Muscle of arm (tissue), 14 donors: ENCODE measurements at places on chromosomes 3 and 15.

DNA sequence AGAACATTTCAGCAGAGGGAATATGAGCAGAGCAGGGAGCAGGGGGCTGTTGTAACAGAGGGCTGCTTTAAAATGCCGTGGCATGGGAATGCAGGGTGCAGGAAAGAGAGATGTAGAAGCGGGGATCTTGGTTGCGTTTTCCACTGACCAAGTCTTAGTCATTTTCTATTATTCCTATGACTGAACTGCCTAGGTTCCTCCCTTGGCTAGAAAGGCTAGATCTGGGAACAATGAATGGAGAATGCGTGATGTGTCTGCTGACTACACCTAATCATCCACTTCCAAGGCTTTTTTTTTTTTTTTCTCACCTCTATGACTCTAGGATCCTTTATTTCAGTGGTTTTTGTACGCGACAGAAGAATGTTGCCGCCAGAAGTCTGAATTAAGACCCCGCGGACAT lies 607.4 kb upstream of the TBL1XR1 start:
- DNase-seq = no peak

- no peak for DNase-seq
These were observed 751.6 kb downstream of the SI start for GRCh38 chr3:164326714-164327113.

DNA sequence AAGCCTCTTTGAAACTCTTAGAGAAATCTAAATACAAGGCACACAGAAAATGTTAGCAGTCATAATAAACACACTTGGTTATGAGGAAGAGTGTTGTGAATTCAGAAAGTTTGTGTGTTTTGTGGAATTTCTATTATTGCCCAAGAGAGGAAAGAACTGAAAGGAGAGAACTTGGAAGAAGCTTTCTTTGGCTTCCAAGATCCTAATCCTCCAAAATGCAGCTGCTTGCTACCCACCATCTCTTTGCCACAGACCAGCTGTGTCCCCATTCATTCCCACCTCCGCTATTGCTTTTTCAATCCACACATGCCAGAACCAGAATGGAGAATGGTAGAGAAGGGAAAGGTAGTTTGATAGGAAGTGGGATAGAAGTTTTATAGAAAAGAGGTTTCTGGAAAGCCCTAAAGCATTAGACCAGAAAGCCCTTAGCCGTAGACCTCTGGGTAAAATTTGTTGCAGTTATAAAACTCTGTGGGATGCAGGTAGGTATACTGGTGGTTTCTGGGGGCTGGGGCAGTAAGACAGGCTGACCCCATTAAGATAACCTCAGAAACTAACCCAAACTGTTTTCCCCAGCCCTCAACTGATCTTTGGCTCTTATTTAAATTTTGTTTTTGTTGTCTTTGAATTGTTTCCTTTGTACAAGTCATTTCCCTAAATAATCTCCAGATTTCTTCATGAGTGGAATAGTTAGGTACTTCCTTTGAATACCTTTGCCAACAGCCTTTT lies 108.5 kb downstream of the FILIP1L start:
- DNase-seq = no peak

- no peak for DNase-seq
These were observed 258.3 kb downstream of the DIPK2A start for GRCh38 chr3:144229953-144230352.

DNA sequence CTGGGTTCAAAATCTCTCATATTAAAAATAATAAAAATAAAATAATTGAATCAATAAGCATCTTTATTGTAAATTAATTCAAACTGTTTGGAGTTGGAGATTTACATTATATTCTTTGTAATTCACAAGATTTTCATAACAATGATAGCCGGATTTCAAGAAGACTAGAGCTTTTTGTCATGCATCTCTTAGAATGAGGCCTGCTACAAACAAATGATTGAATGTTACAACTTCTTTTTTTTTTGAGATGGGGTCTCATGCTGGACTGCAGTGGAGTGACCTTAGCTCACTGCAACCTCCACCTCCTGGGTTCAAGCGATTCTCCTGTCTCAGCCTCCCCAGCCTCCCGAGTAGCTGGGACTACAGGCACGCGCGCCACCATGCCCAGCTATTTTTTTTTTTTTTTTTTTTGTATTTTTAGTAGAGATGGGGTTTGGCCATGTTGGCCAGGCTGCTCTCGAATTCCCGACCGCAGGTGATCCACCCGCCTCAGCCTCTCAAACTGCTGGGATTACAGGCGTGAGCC lies 3.5 kb downstream of the SLTM start:
- DNase-seq = no peak

- DNase-seq = no peak
These were observed 355.7 kb downstream of the SOX2 start for GRCh38 chr3:182067423-182067822.

DNA sequence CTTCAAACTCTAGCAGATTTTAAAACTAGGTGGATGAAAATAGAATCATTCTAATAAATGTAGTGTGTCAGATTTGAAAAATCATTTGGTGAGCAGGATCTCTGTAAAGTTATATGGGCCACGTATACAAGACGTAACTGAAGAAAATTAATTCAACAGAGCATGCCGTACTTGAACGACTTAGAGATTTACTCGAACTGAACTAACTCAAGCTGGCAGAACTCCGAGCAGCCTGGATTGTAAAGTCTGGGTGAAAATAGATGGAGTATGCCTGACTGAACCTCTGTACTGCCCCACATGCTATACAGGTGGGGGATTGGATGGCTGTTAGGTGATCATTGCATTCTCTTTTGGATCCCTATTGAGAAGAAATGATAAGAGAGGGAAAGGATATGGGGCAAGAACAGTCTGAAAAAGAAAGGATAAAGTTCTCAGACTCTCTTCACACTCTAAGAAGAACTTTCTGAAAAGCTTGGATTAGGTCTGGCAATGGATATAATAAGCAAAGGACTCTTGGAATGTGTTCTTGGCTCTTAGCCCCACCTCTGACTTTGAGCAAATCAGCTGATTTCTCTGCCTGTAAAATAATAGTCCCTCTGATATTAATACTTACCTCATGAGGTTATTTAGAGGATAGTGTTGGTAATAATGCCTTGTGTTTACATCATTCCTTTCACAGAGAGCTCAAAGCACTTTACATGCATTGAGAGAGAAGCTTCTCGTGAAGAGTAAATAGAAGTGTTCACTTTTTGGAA lies 147.5 kb downstream of the FILIP1L start:
- DNase-seq = peak; percentile 84

- peak; percentile 88 for DNase-seq
These were observed 2.8 kb downstream of the C15orf39 start for GRCh38 chr15:75204340-75205063.

DNA sequence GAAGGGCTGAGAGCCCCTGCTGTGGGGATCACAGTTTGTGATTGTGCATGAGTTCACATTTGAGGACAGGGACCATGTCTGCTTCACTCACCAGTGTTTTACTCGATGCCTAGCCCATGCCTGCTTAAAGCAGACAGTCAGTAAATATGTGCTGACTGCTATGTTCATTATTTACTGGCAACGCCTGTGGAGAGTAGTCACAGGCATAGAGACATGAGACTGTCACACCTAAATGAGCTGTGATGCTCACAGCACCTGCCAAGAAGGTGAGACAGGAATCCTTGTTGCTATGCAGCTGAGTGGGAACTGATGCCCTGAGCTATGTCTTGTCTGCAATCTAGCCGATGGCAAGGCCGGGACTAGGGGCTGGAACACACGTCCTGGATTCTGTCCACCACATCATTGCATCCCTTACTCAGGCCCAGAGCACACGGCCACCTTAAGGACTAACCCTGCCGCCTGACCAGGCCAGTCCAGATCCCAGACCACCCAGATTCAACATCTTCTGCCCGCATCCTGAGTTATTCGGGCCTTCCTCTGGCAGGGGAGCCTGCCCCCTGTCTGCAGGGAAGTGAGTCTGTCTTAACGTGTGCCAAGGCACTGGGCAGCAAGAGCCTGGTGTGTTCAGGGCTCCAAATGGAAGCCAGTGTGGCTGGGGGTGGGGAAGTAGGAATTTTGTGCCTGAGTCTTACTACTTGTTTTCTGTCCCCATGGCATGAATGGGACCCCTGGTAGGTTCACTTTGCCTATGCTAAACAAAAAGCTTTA lies 44.8 kb downstream of the FGD5 start:
- DNase-seq = no peak

GRCh38 chr3:21356402-21356801 lies 394.6 kb downstream of the ZNF385D start:
- no peak for DNase-seq

- DNase-seq = no peak
These were observed 1.8 kb downstream of the MAP1A start for GRCh38 chr15:43519196-43519595.

- no peak for DNase-seq
These were observed 8.8 kb downstream of the NUSAP1 start for GRCh38 chr15:41341519-41341918.

- no peak for DNase-seq
These were observed 22.7 kb upstream of the IREB2 start for GRCh38 chr15:78415284-78415683.

- DNase-seq = no peak
These were observed 34.7 kb downstream of the EPHB1 start for GRCh38 chr3:134829721-134830120.

DNA sequence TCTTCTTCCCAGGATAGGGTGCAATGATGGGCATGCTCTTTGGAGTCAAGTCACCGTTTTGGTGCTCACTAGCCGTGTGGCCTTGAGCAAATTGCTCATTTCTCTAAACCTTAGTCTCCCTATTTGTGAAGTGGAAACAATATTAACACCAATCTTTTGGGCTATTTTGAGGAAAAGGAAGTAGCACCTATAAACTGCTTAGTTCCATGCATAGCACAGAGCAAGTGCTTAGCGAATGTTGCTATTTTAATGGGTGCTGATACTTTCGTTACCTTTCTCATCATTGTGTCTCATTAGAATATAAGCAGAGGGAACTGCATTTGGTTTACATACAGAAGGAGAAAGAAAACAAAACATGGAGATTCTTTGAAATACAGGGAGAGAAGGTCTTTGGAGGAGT lies 66.1 kb downstream of the BOC start:
- no peak for DNase-seq

GRCh38 chr3:31291818-31292217 lies 240.9 kb upstream of the STT3B start:
- DNase-seq = no peak

DNA sequence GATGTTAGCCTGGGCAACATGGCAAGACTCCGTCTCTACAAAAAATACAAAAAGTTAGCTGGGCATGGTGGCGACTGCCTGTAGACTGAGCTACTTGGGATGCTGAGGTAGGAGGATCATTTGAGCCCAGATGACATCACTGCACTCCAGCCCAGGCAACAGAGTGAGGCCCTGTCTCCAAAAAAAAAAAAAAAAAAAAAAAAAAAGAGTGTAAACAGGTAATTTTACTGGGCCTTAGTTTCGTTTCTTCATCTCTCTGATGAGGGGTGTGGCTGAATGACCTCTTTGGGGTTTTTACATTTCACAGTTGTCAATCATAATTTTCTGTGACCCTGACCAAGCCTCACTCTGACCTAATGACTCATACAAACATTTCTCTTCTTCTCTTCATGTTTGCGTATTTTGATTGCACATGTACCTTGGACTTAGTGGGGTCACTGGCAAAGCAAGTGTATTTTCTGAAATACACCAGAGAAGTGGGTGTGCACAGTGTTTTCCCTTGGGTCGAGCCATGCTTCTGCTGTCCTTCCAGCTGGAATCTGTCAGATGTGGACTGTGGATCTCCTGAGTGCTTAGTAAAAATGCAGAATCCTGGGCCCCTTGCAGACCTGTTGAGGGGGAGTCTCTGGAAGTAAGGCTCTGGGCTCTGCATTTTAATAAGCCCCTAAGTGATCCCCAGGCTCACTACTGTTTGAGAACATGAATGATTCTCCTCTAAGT lies 140.5 kb downstream of the FNDC3B start:
- no peak for DNase-seq

GRCh38 chr3:72664184-72664975 lies 183.9 kb downstream of the SHQ1 start:
- no peak for DNase-seq

DNA sequence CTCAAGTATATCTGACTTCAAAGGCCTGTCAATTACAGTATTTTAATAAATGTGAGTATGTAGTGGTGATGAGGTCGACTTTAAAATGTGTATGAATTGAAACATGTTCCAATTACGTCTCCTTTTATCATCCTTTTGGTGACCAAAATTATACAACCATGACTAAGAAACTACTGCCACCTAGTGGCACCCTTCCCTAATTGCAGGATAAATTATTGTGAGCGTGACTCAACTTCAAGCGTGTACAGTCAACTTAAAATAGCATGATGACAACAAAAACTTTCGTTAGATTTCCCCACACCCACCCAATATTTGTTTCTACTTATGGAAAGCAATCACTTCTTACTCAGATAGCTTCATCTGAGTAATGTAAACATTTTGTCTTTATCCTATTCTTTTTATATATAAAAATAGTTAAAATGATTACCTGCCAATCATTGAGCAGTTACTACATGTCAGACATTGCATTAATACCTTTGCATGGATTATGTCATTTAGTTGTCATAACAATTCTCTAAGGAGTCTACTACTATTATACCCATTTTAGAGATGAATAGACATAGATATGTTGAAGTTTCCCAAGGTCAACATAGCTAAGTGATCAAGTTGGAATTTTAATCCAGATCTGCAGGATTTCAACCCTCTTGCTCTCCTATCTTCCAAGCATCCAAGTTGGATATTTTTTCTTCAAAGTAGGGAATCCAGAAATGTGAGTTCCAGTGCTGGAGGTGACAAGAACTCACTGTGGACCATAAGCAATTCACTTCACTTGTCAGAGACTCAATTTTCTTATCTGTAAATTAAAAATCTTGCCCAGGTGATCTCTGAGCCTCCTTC lies 106.0 kb downstream of the MEX3B start:
- DNase-seq = no peak

- DNase-seq = no peak
These were observed 115.8 kb downstream of the PDCD6IP start for GRCh38 chr3:33914212-33914611.

DNA sequence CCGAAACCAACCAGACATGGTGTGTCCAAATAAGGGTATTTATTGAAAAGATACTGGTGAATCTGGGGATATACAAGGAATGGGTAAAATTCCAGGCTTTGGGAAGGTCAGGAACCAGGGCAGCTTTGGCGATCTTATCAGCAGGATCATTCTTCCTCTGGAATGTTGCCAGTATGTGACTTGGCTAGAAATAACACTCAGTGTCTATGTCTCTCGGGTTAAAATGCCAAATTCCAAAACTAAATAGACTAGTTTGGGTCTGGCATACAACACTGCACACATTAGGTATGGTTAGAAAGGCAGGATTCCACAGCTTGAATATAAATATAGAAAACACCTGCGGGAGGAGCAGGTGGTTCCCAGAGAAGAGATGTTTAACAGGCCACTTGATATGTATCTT lies 220.2 kb upstream of the CD96 start:
- no peak for DNase-seq

GRCh38 chr15:35560870-35561269 lies 14.9 kb upstream of the DPH6 start:
- DNase-seq = no peak

DNA sequence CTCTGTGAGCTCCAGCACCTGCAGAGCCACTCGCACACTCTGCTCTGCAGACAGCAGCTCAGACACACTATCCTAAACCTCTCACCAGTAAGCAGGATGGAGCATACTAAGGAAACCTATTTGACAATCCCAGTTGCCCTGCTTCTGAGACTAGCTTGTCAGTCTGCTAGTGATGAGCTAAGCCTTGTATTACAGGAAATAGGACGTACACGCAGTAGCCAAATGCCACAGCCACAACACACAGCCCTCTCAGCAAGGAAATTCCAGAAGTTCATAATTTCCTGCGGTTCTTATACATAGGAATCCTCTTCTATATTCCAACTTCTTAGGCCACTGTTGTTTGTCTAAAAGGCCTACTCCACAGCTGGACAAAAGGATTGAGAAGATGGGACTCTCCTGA lies 74.5 kb downstream of the MYLK start:
- no peak for DNase-seq

GRCh38 chr3:170352936-170353335 lies 4.6 kb upstream of the SKIL start:
- no peak for DNase-seq
